ENCODE measurements at places on chromosomes 7 and 10.

DNA sequence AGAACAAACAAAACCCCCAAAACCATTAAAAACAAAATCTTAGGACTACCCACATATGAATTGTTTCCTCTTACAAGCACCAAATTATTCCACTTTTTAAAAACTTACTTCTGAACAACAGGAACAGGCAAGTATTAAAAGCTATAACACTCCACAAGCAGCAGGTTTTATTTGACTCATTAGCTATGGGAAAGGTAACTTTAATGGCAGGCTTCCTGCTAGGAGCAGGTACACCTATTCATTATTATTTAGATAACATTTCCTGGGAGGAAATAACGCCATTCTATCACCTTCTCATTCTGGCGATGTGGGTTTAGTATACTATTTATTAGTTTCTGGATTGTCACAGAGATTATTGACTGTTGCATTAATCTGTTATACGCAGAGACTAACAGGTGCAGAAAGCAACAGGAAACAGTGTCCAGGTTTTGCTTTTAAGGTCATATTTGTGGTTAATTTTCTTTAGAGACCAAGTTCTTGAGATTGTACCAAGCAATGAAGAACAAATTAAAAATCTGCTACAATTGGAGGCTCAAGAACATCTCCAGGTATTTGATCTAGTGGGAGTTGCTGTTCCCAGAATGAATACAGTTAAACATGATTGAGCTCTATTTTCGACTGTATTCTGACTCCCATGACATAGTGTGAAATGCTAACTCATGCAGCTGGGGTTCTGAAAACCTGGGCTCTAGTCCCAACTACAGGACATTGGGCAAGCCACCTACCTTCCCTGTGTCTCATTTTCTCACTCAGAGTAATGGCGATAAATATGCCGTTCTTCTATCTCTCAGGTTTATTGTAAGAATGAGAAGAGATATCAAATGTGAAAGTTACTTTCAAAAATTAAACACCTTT lies 2.0 kb downstream of the CPA2 start:
- DNase-seq, result no peak

- DNase-seq, result no peak
Observed at GRCh38 chr10:20897146-20897825, at the start of gene NEBL. NEBL (minus strand) TSS chr10:20897311; CDS start chr10:20897205, 106 bp downstream.

DNA sequence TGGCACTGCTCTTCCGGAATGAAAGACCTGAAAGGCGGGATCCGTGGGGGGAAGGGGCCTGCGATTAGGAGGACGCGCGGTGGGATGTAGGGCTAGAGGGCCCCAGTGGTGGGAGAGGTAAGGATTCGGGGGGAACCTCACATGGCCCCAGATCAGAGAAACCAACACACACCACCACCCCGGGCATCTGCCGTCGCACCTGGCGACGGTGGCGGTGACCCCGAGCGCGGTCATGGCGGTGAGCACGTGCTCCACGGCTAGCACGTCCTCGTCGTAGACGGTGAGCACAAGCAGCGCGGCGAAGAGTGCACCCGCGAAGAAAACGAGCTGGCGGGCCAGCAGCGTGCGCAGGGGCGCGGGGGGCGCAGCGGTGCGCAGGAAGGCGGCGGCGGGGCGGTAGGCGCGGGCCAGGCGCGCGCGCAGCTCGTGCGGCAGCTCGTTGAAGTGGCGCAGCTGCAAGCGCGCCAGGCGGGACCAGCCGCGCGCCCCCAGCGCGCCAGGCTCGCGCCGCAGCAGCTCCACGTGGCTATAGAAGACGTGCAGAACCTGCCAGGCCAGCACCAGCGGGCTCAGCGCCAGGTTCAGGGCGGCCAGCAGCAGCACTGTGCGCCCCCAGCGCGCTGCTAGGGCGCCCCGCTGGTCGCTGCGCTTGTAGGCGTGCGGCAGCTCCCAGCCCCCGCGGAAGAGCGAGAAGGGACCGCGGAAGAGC lies 5.7 kb downstream of the ATG9B start:
- DNase-seq, result peak; percentile 86

DNA sequence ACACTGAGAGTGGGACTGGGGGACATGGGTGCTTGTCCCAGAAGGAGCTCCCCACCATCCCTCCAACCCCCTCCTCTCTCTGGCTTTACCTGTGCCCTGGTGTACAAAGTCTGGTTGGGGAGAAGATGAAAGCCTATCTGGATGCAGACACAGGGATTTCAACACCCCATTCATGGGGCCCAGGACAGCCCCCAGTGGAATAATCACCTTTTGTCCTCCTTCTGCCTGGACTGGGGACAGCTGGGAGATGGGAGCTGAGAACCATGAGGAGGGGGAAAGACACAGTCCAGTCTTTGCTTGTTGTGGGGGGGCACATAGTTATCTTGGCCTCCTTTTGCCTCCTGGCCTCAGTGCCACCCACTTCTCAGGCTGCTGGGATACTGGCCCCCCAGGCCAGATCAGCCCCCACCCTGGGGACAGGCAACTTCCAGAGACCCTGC lies 1.4 kb downstream of the SSC4D start:
- no peak for DNase-seq

DNA sequence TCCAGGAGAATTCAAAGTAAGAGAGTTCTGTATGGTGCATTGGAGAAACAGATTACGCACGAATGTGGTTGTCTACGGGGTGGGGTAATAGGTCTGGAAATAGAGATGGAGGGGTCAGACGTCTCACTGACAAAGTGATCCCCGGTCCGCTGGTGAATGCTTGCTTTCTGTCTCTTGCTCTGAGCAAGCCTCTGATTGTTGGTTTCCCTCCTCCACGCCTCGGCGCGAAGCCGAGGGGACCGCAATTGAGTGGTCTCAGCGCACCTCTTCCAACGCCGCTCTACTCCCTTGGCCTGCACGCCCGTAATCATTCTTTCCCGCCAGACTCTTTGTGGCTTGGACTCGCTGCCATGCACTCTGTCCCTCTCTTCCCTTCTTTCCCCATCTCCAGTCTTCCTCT lies 46.5 kb upstream of the PFKP start:
- no peak for DNase-seq

DNA sequence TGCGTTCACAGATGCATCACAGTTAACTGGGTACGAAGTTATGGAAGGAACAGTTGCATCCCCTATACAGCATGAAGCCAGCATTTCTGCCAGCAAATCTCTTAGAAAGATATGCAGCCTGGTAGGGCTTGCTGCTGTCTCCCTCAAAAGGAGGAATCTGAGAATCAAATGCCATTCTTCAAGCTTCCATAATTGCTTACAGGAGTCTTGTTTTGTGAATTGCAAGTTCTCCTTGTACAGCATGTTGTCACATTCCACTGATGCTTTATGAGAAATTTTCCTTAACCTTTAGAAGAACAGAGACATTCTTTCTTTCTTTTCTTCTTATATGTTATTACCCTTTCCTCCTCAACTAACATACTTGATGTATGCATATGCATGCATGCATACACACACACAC lies 134.6 kb downstream of the CHRM2 start:
- DNase-seq, result no peak

GRCh38 chr10:112753961-112754411 lies 196.1 kb upstream of the TCF7L2 start:
- no peak for DNase-seq

DNA sequence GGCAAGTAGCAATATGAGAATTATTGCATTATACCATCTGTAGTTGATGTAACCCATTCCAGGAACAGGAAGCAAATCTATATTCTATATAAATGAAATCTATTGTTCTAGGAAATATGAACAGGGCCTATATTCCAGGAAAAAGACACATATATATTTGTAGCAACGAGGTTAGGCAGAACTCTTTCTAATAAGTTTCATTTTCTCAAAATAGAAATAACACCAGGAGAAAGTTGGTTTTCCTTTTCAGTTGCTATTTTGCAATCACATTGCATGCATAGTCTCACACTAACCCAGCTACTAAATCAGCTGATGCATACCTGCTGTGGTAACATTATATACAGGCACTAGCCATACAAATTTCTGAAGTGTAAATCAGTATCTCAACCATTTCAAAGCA lies 6.2 kb upstream of the IFIT2 start:
- DNase-seq, result no peak

- no peak for DNase-seq
Observed at GRCh38 chr10:112774210-112774609, 175.8 kb upstream of the TCF7L2 start.

DNA sequence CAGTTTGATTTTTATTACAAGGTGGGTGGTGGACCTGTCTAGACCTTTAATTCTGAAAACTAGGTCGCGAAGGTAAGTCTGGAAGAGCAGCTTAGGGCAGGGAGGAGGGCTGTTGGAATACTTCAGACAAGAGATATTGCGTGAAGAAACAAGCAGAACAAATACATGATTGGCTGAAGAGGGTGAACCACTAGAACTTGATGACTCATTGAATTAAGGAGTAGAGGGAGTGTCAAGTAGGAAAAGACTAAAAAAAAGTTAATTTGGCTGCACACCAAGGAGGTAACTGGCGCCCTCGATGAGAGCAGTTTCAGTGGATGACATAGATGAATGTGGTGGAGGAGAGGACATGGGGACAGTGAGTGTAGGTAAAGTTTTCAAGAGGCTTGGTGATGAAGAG lies 41.3 kb downstream of the WNT2 start:
- no peak for DNase-seq

GRCh38 chr10:80453056-80453841 lies 861 bp upstream of the TSPAN14 start:
- DNase-seq, result no peak

GRCh38 chr10:69816521-69816920 lies 14.8 kb downstream of the COL13A1 start:
- no peak for DNase-seq

DNA sequence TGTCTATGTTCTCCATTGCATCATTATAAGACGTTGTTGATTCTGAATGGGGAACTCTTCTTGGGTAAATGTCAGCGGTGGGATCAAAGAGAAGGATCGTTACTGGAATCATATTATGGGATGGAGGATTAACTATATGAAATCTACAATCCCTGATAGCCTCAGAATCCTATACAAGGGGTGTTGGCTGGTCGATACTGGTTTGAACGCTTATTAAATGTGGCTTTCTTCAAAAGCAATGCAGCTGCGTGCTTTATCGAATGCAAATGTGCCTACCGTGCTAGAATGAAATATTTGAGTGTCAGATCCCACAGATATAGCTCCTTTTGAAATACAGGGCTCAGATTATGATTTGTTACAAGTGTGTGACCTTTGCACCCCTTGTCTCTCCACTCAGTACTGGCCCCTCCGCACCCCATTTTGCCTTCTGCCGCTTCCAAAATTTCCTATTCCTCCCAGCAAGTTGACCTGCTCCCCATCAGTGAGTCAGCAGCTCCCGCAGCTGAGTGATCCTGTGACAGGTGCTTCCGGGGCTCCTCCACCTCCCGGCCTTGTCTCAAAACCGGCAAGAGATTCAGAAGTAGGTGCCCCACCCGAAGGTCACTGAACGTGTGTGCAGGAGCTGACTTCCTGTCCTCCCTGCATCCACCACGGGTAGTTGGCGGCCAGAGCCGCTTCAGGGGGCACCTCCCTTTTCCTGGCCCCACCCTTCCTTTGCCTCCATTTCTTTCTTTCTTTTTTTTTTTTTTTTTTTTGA lies 76.6 kb downstream of the PTPRE start:
- no peak for DNase-seq

DNA sequence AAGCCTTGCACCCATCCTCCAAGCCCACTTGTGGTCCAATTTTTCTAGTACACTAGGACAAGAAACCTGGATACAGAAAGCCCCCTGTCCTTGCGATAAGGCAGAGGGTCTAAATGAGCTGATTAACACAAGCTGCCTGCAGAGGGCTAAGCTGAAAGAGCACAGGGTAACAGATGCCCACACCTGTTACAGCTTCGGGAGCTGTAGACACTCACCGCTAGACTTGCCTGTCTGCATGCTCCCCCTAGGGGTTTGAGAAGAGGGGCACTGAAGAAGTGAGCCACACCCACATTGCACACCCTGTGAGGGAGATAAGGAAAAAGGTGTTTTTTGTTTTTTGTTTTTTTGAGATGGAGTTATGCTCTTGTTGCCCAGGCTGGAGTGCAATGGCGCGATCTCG lies 386.5 kb upstream of the AUTS2 start:
- peak; percentile 40 for DNase-seq

GRCh38 chr10:131848296-131848695 lies 52.5 kb upstream of the PPP2R2D start:
- DNase-seq, result no peak

DNA sequence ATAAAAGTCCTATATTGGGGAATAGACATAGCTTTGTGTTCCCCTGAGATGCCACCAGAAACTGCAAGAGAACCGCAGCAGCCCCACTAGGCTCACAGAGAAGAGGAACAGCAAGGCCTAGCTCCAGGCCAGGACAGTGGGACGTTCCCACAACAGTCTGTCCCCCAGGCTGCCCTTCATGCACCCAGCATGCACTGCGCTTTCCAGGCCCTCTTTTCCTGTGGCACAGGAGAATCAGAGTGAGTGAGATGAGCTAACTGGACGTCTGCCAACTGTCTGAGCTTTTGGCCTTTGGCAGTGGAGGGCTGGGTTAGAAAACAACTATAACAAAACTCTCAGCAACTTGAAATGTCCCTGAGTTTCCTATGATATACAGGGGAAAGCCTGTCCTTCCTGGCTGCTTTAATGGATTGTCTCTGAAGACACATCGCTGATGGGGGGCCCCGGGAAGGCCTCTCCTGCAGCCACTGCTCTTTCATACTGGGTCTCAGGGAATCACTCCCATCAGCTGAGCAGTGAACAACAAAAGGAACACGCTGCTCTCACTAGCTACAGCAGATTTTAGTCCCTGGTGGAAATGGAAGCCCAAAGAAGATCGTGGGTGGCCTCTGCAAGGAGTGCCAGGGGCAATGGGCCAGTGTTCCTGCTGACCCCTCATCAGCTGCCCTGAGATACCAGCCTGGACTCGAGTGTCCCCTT lies 53.5 kb downstream of the PODXL start:
- no peak for DNase-seq

DNA sequence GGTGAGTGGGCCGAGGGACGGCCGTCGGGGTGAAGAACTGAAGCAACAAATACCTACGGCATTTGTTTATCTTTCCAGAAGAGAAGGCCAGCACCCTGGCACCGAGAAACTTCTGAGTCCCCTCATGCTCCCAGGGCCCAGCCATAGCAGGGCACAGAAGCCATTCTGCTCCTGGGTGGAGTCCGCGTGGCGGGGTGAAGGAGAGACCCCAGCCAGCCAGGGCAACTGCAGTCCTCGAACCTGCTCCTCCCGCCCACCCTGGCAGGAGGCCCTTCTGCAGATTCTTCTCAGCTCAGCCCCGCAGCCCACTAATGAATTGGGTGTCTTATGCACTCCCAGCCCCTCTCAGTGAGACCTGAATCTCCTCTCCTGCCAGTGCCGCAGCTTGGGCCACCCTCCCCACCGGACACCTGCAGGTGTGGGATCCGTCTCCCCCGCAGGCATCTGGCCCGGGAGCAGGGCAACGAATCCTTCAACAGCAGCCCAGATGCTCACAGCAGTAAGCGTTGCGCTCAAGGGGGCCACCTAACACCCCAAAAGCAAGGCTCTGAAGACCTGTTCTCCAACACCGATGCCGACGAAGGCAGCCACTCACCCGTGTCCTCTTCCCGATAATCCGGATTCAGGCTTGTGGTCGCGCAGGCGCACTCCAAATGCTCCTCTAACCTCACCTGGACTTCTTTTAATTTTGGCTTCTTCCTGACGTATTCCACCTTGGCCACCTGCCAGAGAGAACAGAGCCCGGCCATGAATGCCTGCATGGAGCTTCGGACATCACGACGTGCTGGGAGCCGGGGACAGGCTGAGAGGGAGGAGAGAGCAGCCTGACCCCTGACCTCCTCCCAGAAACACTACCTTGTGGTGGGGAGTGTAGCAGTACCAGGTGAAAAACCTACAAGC lies 18.9 kb downstream of the PDGFA start:
- no peak for DNase-seq

GRCh38 chr10:94315975-94316464 lies 46.7 kb downstream of the NOC3L start:
- DNase-seq, result no peak

- DNase-seq, result no peak
Observed at GRCh38 chr10:129163531-129163930, 303.5 kb upstream of the MGMT start.

- peak; percentile 9 for DNase-seq
Observed at GRCh38 chr10:31399631-31400030, 80.6 kb downstream of the ZEB1 start.
